HFF-Myc (cell line): ENCODE measurements at places on chromosomes 7 and 10.

DNA sequence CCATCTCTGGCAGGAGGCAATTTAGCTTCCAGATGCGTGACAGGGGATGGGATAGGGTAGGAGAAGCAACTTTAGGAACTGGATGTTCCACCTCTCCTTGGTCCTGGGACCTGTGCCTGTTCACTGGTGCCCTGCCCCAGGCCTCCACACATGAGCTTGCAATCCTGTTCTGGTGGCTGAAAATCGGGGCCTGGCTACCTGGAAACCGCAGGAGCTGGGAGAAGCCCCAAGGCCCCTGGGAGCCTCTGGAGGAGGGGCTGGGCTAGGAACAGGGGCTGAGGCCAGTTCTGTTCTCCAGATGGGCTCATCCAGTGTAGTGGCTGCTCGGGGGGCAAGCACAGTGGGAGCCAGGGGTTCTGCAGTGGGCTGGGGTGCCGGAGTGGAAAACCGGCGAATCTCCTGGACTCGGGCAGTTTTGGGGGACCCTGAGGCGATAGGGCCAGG is 5.3 kb upstream of the MYOZ1 start:
- DNase-seq, result no peak

GRCh38 chr7:70937424-70937823 is 194.5 kb upstream of the GALNT17 start:
- DNase-seq, result no peak

DNA sequence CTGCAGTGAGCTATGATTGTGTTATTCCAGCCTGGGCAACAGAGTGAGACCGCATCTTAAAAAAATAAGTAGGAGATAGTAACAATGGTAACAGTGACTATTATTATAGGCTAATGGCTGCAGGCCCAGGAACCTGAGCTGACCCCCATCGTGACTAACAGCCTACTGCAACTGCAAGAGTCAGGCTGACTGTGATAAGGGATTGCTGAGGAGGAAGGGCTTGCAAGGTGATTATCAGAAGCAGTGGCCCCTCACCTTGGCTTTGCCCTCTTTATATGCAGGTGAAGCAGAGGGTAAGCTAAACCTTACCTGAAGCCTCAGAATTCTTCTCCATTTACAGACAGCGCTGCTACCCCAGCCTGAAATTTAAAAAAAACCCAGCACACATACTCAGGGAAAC is 83.9 kb upstream of the SDK1 start:
- no peak for DNase-seq

DNA sequence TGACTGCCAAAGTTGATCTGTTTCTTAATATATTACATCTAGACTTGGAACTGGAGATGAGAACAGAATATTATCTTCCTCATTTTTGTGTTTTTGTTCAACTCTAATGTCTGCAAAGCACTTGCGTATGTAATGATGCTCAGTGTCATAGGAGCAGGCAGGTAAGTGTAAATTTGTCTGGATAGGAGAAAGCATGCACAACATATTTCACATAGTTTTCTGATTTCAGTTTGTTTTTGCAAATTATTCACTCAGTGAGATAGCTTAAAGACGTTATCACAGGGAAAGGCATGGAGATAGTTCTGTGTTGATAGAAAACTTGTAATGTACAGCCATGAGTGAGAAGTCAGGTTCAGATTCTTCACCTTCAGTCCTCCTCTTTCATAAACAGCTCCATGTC is 84.8 kb downstream of the CFTR start:
- DNase-seq, result no peak

DNA sequence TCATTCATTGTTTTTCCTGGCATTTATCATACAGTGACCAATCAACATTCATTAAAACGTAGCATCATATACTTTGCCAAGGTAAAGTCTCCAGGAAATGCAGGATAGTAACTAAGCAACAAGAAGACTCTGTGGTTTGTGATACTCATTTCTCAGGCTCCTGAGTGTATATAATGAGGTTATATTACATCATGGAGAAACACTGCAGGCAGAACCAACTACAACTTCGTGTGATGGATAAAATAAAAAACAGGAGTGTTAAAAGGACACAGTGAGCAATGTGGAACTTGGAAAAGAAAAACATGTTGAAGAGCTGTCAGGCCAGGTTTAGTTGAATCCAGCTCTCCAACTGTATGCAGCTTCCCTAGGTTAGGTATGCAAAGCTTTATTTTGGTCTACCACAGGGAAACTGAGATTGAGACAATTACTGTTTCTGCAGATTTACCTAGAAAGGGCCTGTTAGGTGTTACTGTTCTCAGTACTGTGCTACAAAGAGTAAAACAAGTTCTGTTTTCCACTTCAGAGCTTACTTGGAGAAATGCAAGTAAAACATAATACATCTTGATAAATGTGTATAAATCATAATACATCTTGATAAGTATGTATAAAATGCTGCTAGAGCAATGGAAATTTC is 7.8 kb upstream of the CCNY start:
- DNase-seq, result peak; percentile 19

- no peak for DNase-seq
These were observed 521 bp downstream of the LIMK1 start for GRCh38 chr7:74083928-74084721.

GRCh38 chr7:113268757-113269156 is 150.4 kb upstream of the SMIM30 start:
- DNase-seq, result no peak

- DNase-seq, result no peak
These were observed 5.1 kb downstream of the SYNPO2L start for GRCh38 chr10:73650537-73651331.

GRCh38 chr7:24921362-24921679 is 58.7 kb downstream of the OSBPL3 start:
- no peak for DNase-seq

GRCh38 chr7:102988631-102989560 is 76.1 kb downstream of the LRRC17 start:
- no peak for DNase-seq

DNA sequence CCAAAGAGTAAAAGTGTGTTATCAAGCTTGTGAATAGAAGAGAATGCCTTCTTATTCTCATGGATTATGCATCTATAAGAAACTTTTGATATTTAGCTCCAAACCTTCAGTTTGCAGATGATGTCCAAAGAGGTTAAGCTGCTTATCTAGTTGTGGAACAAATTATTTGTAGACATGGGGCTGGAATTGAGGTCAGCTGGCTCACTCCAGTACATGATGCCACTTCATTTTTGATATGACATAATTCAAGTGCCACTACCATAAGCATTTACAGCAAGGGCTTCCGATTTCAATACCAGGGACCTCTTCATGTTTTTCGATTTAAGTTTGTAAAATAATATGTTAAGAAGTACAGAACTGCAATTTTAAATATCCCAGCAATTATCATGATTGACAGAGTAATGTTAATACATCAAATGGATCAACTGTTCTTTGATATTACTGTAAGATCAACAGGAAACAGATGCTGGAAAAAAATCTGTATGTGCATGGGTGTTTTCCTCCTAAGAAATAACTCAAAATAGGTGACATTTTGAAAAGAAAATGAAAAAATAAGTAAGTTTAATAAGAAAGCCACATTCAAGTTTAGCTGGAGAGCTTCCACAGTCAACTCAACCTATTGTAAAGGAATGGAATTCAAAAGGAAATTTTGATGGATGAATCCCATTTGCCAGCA is 12.7 kb downstream of the FAM3C start:
- no peak for DNase-seq

DNA sequence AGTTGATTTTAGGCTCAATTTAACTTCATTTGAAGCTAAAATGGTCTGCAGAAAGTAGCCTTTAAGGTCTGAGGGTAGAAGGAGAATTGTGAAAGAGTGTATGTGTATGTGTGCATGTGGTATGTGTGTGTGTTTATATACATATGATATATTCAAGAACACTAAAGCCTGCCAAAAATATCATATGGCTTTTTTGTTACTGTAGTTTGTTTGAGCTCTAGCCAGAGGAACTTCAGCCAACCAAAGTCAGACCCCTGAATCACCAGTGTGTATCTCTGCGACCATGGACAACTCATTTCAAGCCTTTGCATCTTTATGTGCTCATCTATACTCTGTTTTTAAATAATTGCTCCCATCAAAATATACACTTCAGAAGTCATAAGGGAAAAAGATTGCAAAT is 58.4 kb upstream of the HDAC9 start:
- no peak for DNase-seq

DNA sequence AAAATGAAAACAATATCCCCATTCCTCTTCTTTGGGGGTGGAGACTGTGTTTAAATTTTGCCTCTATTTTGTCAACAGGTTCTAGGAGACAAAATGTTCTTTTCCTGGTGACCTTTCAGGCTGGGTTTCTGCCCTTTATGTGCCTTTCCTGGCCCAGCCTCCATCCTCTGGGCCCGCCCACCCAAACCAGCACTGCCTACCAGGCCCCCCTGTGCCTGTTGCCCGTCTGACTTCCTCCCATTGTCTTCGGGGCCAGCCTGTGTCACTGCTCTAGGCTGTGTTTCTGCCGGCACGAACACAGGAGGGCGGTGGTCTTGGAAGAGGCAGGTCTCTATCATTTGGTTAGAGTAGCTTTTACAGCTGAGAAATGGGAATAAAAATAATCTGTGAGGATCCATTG is 13.9 kb downstream of the TSPAN14 start:
- DNase-seq, result no peak

DNA sequence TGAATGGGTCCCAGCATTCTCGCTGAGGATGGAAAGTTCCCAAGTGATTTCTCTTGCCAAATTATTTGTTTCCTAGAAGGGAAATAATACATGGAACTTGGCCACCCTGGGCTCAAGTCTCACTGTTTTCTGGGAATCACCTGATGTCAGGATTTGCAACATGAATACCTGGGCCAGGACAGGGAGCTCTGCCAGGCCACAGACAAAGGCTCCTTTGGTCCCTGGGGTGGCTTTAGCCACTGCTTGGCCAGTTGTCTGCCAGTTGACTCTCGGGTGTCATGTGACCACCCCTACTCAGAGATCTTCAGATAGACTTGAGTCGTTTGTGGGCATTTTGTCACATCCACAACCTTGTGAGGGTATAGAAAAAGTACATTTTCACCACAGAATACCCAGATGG is 258.0 kb upstream of the HABP2 start:
- no peak for DNase-seq

GRCh38 chr10:111116762-111117445 is 40.1 kb downstream of the ADRA2A start:
- DNase-seq, result no peak

- DNase-seq, result no peak
These were observed 21.4 kb upstream of the GNAT3 start for GRCh38 chr7:80533287-80533686.

- DNase-seq, result peak; percentile 10
These were observed 70.6 kb downstream of the PTPRE start for GRCh38 chr10:127977357-127978009.

DNA sequence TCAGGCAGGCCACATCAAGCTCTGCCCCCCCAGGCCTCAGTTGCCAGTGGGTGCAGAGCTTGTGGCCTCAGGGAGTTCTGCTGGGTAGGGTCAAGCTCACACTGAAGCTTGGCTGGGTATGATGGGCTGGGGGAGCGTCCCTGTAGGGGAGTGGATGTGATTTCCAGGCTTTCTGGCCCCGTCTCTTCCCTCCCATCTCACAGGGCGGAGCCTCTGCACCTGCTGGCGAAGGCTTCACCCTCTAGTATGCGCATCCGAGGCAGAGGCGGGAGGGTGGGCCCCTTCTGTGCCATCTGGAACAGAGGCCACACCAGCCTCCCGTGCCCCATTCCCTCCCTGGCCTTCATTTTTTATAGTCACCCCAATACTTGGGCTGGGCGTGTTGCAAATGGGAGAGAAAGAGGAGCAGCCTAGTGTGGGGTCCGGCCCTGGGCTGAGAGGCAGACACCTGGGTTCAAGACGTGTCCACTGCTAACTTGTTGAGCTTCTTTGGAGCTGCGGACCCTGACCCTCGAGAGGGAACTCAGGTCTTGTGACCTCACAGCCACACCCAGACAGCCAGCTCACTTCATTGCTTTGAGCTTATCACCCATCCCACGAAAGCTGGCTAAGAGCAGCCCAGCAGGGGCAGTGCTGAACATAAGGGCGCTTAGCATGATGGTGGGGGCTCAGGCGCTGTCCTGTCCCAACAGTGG is 2.3 kb downstream of the AQP1 start:
- DNase-seq, result no peak

DNA sequence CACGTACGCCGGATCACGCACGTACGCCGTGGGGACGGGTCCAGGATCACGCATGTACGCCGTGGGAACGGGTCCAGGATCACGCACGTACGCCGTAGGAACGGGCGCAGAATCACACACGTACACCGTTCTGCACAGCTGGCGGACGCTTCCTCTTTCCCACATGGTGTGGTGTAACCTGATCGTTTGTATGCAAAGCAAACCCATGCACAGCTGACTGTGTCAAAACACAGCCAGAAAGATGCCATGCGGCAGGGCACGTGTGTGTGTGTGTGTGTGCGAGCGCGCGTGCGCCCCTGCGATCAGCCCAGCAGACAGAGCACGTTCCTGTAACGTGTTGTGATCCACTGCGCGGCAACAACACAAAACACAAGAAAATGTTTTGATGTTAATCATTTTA is 573.6 kb downstream of the DNAJB6 start:
- no peak for DNase-seq

- no peak for DNase-seq
These were observed 378 bp upstream of the INPP5F start for GRCh38 chr10:119725517-119725827.

GRCh38 chr10:124611738-124612137 is 132.4 kb downstream of the FAM53B start:
- DNase-seq, result no peak

DNA sequence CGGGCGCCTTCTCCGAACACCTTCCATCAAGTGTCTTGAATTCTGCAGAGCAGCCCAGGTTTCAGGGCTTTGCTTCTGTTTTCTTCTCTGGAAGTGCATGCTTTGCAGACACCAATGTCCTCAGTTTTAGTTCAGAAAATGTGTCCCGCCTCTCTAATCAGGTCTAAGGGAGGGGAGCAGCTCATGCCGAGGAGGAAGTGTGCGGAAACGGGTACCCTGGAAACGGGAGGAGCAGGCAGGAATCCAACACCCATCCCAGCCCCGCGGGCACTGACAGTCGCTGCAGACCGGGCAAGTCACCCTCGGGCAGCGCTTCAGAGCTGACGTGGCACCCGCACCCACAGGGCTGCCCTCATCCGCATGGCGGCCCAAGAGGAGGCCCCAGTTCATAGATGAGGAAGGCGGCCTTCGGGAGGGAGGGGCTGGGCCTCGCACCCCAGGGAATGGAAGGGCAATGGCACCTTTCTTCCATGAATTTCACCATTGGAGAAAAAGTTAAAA is 338.7 kb downstream of the DNAJB6 start:
- DNase-seq, result no peak

- DNase-seq, result no peak
These were observed 66.8 kb downstream of the PTPRN2 start for GRCh38 chr7:158520825-158521224.

GRCh38 chr10:10056961-10057360 is 960.7 kb upstream of the CELF2 start:
- DNase-seq, result no peak

- no peak for DNase-seq
These were observed 91.6 kb downstream of the GLCCI1 start for GRCh38 chr7:8060241-8060640.

DNA sequence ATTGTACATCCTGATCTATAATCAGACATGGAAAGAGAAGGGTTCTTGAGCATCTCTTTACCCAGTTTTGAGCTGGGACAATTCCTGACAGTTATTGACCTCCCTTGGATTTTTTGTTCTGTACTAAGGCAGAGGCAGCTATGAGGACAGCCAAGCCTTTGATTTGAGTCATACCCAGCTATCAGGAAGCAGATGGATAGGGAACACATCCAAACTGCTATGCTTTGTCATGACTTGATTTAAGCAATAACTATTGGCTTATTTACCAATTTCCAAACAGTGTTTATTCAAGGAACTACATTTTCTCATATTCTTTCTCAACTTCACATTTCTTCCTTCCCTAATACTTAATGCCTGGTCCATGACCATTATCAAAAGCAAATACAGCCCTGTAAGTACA is 396.4 kb upstream of the STEAP1 start:
- no peak for DNase-seq

- DNase-seq, result no peak
These were observed 87.4 kb downstream of the INPP5A start for GRCh38 chr10:132624847-132625471.
